ENCODE measurements at places on chromosomes 16 and 17.

GRCh38 chr17:49359990-49360795, 1.9 kb downstream of the ZNF652 start:
- peak; percentile 26 for DNase-seq

DNA sequence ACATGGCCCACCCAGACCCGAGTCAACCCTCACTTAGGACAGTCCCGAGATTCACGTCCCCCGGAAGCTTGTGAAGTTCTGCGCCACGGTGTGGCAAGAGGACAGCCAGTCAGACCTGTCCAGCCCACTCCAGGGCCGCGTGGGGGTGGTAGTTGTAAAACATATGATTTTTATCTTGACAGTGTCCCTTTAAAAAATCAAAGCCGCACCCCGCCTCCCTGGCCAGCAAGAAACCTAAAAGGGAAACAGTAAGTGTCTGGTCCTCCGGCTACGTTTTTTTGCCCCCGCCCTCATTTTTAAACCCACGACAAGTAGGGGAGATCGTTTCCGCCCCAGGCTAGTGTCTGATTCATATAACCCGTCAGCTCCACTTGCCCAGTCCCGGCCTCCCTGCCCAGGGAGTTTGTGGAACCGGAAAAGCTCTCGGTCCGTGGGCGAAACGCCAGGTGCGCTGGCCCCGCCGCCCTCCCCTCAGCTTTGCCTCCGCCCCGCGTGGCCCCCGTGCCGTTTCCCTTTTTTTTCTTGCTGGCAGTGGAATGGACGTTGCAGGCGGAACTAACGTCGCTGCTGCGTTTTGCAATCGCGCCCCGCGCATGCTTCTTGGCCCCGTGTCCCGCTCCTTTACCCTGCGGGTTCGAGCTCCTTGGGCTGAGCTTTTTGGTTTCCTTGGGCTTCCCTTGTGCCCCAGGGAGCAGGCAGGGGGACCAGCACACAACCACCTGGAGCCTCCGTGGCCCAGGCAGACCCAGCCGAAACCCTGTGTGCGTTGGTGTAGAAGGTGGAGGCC, 13.3 kb upstream of the NUDT16L1 start:
- DNase-seq = no peak

GRCh38 chr16:78516006-78516736, 416.7 kb downstream of the WWOX start:
- no peak for DNase-seq

DNA sequence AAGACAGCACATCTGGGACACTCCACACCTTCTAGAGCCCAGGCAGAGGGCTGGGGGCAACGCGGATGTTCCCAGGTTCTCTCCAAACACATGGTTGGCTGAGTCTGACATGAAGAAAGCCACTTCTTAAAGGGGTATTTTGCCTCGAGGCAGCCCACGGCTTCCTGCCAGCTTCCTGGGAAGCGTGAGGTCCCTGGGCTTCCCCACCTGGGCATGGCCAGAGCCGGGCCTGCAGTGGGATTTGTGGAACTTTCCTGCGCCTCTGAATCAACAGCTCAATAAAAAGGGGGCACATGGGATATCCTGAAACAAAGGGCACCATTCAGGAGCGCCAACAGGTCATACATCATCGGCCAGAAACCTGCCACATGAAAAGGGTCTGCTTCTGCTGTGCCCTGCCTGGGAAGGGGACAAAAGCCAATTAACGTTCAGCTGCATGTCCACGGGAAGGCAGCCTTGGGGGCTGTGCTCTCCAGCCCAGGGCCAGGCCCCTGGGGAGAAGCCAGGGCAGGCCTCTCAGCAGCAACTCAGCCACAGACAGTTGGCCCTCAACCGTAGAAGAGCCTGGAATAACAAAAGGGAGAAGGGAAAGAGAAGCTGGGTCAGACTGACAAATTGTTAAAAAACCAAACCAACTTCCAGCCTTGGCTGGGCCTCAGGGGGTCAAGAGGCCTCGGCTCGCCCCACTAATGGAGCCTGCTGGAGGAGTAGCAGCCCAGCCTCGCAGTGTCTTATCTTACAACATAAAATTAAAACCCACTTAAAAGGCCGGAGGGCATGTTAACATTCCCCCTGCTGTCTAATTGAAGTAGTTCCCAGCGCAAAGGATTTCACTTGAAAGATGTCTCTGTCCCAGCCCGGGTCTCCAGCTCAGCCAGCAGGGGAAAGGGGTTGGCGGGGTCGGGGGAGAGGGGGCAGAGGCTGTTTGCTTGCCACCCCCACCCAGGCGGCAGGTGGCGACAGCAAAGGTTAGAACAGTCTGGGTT, 34.2 kb downstream of the TBX4 start:
- no peak for DNase-seq

DNA sequence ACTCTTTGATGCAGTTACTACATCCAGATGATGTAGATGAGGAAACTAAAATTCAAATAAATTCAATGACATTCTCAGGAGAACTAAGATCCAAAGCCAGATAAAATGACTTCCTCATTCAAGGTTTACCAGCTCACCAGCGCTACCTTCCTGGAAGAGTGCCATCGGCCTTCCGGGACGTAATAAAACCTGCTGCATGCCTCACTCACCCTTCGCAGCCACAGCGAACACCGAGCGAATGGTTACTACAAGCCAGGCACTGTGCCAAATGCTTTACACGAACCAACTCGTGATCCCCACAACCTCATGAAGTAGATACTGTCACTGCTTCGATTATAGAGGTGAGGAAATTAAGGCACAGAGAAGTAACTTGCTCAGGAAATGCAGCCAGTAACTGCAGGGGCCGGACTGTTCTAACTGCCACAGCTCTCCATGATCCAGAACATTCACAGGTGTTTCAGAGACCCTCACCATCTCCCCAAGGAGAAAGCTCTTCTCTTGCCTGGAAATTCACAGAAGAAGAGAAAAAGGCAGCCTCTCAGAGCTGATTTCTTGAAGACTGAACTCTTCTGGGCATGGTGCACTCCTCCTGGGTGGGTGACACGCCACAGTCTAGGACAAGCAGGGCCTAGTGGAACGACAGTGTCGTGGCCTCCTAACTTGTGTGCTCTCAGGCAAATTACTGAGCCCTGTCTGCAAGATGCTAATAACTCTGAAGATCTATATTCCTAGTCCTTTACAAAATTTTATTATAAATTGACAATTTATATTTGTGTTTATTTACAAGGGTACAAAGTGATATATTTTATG, 46.8 kb downstream of the HIC1 start:
- DNase-seq = no peak

Data from RPMI8226 (cell line).